ENCODE measurements at places on chromosomes 1 and 21.
A peak's percentile ranks its signal among the peaks of the same experiment; 100 is the strongest.

DNA sequence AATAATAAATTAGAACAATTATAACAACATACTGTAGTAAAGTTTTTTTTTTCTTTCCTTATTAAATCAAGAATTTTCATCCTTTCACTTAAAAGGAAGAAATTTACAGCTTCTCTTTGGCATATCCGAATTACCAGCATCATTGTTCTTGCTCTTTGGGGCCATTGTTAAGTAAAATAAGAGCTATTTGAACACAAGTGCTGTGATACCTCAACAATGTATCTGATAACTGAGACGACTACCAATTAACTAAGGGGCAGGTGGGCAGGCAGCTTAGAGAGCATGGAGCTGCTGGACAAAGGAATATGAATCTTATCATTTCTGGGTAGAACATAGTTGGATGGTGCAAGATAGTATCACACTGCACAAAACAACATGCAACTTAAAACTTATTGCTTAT lies 719.9 kb upstream of the TMPRSS15 start:
- DNase-seq = no peak

DNA sequence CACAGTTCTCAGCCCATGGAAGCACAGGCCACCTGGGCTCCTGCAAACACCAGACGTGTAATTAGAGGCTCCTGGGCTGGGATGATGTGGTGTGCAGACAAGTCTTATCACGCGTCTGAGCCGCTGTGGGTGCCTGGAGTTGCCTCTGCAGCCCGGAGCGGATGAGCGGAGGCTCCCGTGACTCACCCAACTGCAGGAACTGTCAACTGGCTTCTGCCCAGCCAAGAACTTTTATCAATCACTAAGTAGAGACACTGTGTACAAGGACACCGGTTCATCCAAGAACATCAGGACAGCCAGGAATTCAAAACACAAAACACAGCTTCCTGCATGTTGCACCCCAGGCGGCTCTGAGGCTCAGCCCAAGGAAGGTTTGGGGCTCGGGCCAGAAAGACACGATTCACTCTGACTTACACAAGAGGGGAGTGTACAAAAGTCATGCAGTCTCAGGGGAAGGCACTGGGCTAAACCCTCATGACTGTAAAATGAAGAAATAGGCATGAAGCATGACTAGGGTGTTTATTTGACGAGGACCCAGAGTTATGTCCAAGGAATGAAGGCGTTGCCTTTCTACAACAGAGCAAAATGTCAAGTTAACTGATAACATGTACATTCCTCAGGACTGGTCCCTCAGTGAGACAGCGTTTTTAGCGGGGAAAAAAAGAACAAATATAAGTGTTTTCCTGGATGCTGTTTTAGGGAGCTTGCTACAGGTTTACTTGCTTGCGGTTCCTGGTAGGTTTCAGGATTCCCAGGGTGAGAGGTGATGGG lies 21.1 kb downstream of the ERRFI1 start:
- no peak for DNase-seq

DNA sequence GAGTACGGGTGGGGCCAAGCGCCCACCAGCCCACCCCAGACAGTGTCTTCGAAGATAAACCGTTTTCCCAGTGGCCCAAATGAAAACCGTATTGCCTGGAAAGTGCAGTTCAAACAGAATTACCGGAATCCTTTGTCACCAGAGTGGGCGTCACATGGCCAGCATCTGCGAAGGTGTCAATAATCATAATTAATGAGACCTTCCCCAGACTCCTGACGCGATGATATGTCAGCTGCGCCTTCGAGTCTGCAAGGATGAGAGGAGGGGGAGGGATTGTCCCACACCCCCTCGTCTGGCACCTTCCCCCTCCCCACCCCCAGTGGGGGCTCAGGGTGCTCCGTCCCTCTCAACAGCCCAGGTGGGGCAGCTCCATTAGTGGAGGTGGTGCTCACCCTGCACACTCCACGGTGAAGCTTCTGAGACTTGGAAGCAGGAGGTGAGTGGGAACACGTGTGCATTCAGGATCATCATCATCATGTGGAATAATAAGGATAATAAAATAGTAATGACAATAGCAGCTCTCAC lies 215.1 kb downstream of the PTPRU start:
- no peak for DNase-seq

DNA sequence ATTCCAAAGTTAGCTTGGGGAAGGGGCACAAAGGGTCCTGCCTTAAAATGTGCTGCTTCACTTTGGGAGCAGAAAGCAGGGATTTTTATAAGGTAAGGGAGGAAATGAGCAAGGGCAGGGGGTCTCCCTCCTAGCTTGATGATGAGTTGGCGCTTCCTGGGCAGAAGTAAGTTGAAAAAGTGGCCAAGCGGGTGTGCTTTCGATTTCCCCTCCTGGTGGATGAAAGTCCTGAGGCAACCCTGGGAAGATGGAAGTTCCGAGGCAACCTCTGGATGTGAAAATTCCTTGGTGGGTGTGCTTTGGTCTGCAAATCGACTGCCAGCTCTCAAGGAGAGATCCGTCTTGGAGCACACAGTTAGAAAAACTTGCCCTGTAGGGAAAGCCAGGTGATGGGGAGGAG lies 41.7 kb upstream of the CD2 start:
- DNase-seq = no peak

DNA sequence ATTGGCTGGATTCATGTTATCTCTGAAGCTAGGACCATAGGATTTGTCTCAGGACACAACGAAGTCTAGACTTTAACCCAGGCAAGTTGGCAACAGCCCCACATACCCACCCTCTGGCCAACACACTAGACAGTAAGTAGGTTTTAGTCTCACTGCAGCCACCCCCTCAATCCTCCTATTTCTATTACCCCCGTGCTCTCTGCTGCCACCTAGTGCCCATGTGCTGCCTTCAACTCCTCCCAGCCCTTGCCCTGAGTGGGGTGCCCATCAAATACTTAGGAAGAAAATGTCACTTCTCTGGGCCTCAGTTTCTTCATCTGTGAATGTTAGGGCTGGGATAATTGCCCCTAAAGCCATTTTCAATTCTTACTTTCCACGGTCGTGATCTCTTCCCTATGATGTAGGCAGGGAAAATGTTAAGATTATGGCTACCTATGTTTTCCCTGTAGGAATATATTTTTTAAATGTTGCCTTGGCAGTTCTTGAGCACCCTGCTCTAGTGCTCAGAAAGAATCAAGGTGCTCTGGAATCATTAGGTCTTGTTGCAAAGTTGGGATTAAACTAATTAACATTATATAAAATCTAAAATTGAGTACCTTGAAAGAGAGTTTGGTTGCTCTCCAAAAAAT lies 213.0 kb downstream of the LMX1A start:
- DNase-seq = no peak

- DNase-seq = no peak
Measured at GRCh38 chr1:14037101-14037847, 337.3 kb downstream of the PRDM2 start.

- DNase-seq = no peak
Measured at GRCh38 chr1:25173809-25174340, 58.4 kb downstream of the SYF2 start.

- no peak for DNase-seq
Measured at GRCh38 chr1:228515200-228515834, 28.1 kb downstream of the RNF187 start.

GRCh38 chr1:219880765-219881457 lies 47.4 kb downstream of the SLC30A10 start:
- no peak for DNase-seq

DNA sequence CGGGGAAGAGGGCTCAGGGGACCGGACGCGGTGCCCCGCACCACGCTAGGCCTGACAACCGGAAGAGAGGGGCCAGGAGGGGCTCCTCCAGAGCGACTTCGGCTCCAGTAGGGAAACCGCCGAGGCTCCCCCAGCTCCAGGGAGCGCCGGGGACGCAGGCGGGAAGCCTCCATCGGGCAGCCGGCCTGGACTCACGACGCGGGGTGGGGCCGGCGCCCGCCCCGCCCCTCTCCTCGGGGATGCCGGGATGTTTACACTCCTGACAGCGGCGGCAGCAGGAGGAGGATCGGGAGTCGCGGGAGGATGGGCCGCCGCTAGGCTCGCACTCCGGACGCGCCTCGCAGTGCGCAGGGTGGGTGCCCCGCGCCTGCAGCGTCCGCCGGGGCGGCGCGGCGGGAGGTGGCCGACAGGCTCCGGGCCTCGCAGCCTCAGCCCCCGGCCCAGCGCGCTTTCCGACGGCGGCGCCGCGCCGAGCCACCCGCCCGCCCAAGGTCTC lies at the start of gene NEK7:
NEK7 (plus strand) TSS at position 254 of the 496 bp plus-strand sequence. CDS start 75,583 bp downstream, outside the sequence.
- DNase-seq = peak; percentile 50

GRCh38 chr1:209646558-209646957 lies 5.7 kb downstream of the LAMB3 start:
- DNase-seq = no peak
